Inflammatory macrophage treated with lipopolysaccharide for 1 hour (primary cell): ENCODE measurements at places on chromosomes 1 and 21.

DNA sequence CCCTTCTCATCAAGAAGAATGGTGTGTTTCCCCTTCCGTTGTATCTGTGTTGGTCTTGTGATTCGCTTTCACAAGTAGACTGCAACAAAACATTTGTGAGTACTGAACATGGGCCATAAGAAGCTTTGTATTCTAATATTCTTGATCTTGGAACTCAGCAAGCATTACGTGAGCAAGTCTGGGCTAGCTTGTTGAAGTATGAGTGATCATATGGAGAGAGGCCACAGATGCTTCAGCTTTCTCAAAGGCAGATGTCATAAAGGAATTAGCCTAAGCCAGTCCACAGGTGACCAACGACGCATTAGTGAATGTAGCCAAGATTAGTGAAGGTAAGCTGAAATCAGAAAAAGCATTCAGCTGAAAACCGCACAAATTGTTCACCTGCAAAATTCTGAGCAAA, 609.6 kb upstream of the NEGR1 start:
- DNase-seq: no peak

GRCh38 chr1:32991819-32992488, 27.3 kb upstream of the RNF19B start:
- DNase-seq: peak; percentile 54

GRCh38 chr1:213389061-213389581, 338.1 kb downstream of the RPS6KC1 start:
- DNase-seq: no peak

- DNase-seq: no peak
Measured at GRCh38 chr21:17214801-17215200, 298.0 kb upstream of the CXADR start.

DNA sequence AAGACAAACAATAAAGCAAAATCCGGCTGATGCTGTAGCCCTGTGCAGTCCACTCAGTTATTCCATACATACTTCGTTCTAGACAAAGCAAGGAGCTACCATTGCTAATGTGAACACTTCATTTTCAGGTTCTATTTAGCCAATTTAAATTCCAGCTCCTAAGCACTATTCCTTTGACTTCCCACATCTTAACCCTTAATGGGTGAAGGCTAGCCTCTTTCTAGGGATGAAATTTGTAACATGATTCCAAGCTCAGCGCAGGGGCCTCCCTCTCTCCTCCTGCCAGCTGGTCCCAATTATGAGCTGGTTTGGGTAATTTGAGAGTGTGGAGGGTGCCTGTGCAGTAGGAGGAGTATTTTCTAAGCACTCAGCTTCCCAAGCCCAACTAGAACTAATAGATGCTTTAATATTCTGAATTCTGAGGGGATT, 53.9 kb upstream of the PTGFRN start:
- DNase-seq: no peak

DNA sequence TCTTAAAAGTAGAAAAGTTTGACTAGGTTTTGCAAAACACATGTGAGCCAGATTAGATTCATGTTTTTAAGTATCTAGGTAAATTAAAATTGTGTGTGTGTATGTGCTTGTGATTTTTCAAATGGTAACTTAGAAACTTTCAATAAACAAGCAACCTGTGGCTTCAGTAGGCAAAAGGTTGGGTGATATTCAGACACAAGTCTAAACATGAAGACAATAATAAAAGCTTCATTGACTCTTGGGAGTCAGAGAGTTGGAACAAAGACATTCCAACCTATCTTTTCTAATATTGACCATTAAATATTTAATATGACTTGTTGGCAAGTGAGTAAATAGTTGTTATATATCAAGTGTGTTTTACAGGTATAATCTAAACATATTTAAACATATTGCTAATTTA, 1049.6 kb upstream of the ADGRL4 start:
- no peak for DNase-seq

DNA sequence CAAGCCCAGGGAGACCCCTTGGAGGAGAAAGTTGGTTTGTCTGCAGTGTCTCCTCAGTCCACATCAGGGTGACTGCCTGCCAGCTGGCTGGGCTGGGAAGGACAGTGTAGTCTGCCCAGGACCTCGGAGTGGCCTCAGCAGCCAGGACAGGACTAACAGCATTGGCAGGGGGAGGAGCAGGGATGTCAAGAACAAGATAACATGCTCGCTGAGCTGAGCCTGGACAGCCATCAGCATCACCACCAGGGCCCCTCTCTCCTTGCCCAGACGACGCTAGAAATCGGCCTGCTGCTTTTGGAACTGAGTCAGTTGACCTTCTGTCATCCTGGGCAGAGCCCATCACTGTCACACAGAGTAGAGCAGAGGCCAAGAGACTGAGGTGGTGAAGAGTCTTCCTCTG, 83.6 kb upstream of the CNTN2 start:
- DNase-seq: no peak

DNA sequence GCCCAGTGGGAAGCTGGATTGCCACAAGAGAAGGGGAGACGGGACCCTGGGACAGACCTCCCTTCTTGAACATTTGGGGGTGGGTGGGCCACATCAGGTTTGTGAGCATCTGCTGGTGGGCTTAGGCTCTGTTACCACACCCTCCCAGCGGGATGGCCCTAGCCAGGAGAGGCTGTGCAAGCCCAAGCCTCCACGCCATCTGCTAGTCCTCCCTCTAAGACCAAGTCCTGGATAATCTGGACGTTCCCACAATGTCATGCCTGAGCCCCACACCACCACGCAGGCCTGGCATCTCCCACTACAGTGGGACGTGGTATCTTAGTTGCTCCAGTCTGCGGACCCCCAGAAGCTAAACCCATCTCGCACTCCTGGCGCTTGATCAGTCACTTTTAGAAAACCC, 3.7 kb upstream of the IBA57 start:
- DNase-seq: no peak

DNA sequence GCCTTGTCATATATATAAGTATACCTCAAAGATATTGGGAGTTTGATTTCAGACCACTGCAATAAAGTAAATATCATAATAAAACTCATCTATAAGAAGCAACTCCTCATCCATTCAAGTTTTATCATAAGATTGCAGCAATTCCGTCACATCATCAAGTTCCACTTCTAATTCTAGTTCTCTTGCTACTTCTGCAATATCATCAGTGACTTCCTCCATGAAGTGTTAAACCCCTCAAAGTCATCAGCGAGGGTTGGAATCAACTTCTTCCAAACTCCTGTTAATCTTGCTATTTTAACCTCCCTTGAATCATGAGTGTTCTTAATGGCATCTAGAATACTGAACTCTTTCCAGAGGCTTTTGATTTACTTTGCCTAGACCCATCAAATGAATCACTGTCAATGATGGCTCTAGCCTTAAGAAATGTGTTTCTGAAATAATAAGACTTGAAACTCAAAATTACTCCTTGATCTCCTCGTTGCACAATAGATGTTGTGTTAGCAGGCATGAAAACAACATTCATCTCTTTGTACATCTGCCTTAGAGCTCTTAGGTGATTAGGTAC, 88.3 kb downstream of the RPE65 start:
- DNase-seq: peak; percentile 56

DNA sequence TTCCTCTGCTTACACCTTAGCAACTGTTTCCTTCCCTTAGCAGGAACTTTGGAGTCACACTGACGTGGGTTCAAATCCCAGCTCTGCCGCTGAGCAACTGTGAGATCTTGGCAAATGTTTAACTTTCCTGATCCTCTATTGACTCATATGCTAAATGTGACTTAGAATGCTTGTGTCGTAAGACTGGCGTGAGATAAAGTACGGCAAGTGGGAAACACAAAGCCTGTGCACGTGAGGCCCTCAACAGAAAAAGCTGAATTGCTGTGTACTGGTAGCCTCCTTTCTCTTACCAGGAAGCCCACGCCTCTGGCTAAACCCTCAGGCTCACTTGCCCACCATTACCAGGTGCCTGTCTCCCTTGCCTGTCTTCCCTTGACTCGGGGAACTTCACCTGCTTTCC, 135.4 kb upstream of the TNR start:
- no peak for DNase-seq

DNA sequence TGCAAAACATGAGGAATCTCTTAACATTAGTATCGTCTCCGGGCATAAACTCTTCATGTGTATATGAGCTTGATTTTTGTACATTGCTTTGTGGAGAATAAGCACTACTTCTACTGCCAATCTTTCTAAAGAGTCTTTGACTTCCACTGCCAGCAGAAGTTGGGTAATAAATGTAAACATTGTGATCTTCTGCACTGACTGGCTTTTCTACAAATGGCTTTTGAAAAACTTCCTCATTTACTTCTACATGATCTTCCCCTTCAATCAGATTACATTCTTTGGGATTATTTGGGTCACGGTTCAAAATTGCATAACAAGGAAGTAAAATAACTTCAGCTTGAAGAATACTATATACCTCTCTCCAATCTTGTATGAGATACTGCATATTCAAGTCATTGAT, 30.4 kb upstream of the SLC44A5 start:
- no peak for DNase-seq

DNA sequence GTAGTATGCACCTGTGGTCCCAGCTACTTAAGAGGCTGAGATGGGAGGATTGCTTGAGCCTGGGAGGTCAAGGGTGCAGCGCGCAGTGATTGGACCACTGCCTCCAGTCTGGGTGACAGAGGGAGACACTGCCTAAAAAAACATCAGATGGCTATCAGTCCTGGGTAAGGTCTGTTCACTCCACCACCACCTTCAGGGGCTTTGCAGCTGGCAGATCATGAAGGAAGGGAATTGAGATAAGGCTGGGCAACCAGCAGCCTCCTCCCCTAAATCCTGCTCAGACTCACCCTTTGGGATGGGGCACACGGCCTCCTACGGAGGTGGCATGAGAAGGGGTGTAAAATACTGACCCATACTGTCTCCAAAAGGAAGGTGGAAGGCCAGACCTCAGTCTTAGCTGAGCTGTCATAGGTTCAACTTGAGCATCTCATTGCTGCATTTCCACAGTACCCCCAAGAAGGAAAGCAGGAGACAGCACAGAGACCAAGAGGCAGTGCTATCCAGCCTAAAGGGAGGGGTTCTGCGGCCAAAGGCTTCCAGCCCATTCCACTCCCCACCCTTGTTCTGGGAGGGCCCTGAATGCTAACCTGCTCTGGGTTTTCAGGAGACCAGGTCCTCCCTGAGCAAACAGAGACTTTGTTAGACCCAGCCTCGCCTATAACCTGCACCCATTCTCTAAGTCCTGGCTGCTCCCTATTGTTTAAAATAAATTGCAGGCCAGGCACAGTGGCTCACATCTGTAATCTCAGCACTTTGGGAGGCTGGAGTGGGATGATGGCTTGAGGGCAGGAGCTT, 13.7 kb downstream of the SLC45A3 start:
- no peak for DNase-seq

DNA sequence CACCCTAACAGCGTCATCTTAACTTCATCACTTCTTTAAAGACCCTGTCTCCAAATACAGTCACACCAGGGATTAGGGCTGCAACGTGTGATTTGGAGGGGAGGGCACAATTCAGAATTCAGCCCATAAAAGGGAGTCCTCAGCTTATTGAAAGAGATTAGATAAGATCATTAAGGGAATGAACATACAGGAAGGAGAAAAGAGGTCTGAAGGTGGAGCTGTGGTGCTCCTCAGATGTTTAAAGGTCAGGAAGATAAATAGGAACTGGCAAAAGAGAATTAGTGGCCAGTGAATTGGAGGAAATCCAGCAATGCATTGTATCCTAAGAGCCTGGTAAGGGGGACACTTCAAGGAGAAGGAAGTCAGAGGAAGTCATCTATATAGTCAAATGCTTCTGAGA, 113.5 kb downstream of the PROX1 start:
- no peak for DNase-seq

GRCh38 chr1:68376441-68376840, 73.3 kb downstream of the RPE65 start:
- DNase-seq: no peak

DNA sequence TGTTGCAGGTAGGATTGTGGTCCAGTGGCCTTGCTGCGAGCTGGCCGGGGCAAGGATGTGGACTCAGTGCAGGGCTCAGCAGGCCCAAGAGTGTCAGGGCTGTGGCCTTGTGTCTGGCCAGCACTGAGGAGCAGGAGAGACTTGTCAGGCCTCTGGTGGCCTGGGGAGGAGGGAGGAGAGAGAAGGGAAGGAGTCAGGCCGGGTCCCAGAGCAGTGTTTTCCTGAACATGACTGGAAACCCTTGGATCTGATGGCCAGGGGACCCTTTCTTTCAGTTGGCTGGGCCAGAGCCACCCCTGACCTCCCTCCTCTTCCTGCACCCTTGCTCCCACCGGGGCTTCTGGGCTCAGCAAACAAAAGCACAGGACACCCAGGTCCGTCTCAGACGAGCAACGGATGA, 5.1 kb downstream of the IBA57 start:
- DNase-seq: no peak

DNA sequence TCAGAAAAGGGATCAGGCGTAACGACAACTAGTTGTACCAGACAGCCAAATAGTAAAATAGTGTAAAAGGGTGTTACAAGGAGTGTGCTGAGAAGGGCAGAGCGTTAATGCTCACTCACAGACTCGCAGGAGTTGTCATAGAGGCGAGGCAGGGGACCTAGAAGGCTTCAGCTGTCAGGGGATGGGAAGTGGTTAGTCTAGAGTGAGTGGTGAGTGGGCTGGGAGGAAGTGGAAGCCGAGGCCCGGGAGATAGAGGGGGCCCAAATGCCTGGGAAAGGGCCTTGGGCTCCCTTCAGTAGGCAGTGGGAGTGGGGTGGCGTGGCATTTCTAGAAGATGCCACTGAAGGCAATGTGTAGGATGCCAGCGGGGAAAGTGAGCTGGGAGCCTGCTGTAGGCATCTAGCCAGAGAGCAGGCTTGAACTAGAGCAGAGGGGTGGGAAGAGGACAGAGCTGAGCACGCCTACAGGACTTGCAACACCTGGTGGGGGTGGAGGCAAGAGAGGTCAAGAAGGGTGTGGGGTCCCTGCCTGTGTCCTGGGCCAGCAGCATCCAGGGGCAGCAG, 10.3 kb downstream of the SLC6A17 start:
- DNase-seq: peak; percentile 16

DNA sequence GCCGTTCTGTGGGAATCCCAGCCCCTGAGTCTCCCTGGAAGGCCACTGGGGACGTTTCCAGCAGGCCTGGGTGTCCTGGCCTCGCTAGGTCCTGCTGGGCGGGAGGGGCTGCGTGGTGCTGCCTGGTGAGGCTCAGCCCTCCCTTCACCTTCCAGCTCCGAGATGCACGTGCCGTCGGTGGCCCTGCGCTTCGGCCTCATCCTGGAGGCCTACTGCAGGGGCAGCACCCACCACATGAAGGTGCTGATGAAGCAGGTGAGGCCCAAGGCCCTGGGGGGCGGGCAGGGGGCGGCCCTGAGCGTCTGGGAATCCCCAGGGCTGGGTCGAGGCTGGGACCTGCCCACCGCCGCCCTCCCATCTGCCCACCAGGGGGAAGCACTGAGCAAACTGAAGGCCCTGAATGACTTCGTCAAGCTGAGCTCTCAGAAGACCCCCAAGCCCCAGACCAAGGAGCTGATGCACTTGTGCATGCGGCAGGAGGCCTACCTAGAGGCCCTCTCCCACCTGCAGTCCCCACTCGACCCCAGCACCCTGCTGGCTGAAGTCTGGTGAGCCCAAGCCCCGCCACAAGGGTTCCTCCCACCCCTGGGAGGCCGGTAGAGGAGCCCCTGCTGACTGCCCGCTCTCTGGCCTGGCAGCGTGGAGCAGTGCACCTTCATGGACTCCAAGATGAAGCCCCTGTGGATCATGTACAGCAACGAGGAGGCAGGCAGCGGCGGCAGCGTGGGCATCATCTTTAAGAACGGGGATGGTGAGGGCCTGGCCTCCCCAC, 70.3 kb downstream of the PIK3CD start:
- DNase-seq: peak; percentile 43
